ENCODE measurements at places on chromosomes 7 and 10.

- DNase-seq = no peak
Observed at GRCh38 chr10:91607646-91608403, 25.0 kb downstream of the PPP1R3C start.

GRCh38 chr10:5532618-5533097 is 7.9 kb downstream of the CALML3 start:
- no peak for DNase-seq

- no peak for DNase-seq
Observed at GRCh38 chr10:122336332-122336731, 38.2 kb upstream of the PLEKHA1 start.

DNA sequence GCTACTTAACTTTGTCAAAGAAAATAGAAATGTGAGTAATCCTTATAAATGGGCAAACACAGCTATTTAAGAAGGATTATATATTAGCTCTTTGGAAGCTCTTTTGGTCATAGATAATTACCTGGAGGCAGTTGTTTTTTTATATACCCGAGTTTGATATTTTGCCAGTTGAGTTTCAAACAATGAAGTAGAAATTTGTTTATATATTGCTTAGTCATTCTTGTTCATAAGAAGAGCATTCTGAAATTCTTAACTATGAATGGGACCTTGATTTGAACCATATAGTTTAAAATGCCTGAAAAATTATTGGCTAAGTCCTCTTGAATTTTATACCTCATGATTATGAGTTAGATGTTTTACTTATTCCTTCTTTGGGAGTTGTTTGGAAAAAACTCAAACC is 36.4 kb downstream of the MINPP1 start:
- DNase-seq = no peak

DNA sequence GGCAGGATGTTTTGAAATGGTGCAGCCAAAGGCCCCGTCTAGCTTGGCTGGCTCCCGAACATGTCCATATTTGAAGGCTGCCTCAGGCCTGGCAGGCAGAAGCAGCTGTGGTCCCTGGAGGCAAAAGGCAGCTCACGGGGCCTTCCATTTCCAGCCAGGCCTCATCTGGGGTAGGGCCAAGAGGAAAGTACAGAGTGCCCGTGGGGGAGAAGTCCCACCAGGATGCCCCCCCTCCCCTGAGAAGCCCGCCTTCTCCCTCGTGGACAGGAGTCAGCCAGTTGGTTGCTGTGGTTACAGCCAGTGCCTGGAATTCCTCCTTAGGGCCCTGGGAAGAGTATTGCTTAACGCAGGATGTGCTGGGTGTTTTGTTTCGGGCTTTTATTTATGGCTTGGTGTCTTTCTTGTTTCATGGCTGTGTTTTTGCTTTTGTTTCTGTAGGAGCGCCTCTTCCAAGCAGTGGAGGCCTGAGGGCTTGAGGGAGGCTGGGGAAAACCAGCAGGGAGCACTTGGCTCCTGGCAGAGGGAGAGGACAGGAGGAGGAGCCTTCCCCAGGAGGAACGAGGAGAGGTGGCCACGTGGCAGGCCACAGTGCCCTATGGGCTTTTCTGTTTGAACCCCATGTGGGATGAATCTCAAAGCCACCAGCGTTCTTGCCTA is 45.4 kb downstream of the CHST3 start:
- no peak for DNase-seq

DNA sequence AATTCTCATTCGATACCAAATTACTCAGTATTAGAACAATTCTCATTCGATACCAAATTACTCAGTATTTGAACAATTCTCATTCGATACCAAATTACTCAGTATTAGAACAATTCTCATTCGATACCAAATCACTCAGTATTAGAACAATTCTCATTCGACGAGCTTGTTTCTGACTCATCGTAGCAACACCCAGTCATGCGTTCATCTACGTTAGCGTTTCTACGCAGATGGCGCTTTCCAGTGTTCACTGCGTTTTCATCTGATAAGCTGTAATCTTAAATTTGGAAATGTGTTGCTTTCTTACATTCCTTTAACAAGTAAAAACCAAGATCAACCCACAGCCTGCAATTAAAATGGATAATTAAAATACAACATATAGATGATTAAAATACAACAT is 276.3 kb downstream of the ZMYND11 start:
- DNase-seq = no peak

- no peak for DNase-seq
Observed at GRCh38 chr10:16184906-16185305, 251.9 kb upstream of the PTER start.

- DNase-seq = no peak
Observed at GRCh38 chr10:72948762-72949161, 5.8 kb downstream of the PLA2G12B start.

- no peak for DNase-seq
Observed at GRCh38 chr7:96084881-96085553, 236.9 kb downstream of the SLC25A13 start.

GRCh38 chr7:129095258-129095657 is 40.3 kb upstream of the TNPO3 start:
- DNase-seq = no peak

DNA sequence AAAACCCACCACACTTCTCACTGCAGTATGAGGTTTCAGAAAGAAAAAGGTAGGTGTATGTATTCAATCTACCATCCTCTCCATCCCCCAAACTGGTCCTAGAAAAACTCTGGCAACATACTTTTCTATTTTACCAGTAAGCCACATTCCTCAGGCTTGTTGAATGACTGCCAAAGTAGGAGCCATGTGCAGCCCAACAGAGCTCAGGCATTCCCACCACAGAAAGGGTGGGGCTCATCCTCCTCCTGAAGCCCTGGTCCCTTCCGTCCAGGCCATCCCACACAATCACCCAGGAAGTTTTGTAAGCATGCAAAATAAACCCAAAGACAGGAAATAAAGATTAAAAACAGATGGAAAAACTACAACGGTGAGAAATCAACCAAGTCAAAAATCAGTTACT is 57.2 kb downstream of the MAD1L1 start:
- DNase-seq = no peak

GRCh38 chr7:20220921-20221547 is 3.9 kb upstream of the MACC1 start:
- DNase-seq = peak; percentile 93

DNA sequence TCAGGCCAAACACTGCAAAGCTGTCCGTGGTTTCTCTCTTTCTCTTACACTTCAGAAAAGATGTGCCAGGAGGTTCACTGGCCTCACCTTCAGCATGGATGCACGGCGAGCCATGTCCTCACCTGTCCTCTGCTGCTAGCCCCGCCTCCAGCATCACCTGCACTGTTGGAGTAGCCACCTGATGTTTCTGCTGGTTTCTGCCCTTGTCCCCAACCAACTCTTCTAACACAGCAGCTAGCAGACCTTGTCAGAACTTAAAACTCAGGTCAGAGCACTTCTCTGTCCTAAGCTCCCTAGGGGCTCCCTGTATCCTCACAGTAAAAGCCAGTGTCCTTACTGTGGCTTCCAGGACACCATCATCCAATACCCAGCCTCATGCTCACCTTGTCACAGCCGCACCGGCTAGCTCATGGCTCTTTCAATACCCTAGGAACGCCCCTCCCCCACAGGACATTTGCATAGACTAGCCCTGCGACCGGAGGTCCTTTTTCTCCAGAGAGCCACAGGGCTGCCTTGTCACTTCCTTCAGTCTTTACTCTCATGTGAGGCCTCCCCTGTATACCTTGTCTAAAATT is 15.2 kb downstream of the PALD1 start:
- no peak for DNase-seq

GRCh38 chr10:46516660-46517416 is 39.6 kb downstream of the GPRIN2 start:
- no peak for DNase-seq

GRCh38 chr7:19851504-19851903 is 78.1 kb upstream of the TMEM196 start:
- no peak for DNase-seq

GRCh38 chr10:51789118-51789517 is 89.7 kb upstream of the CSTF2T start:
- no peak for DNase-seq

DNA sequence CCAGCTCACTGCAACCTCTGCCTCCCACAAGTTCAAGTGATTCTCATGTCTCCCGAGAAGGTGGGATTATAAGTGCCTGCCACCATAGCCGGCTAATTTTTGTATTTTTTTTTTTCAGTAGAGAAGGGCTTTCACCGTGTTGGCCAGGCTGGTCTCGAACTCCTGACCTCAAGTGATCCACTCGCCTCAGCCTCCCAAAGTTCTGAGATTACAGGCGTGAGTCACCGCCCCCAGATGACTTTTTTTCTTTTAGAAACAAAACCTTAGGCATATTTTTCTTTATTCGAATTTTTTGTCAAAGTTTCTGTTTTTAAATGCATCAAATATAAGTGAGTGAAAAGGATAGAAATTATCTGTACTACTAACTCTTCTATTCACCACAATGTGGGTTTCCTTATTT is 113.1 kb downstream of the LRRC4 start:
- DNase-seq = no peak

- no peak for DNase-seq
Observed at GRCh38 chr7:24401628-24402593, 117.9 kb downstream of the NPY start.

All from inflammatory macrophage treated with lipopolysaccharide for 4 hours (primary cell).